ENCODE measurements at places on chromosomes 12 and 14. TPM values are rescaled to one million over a fixed set of nuclear protein-coding genes. Genes with fewer than 3 reads are reported as not detected.

- no peak overlapping the region for H3K4me3 ChIP-seq
- H3K4me1 ChIP-seq = peaks cover 16% of the 10 kb centered on the region
- H3K27ac ChIP-seq = peak overlapping the region; percentile 88
- peak; percentile 98 for DNase-seq
- no peaks in the 10 kb centered on the region for H3K27me3 ChIP-seq
Measured at GRCh38 chr12:98439981-98440581, 75.3 kb upstream of the TMPO start.

DNA sequence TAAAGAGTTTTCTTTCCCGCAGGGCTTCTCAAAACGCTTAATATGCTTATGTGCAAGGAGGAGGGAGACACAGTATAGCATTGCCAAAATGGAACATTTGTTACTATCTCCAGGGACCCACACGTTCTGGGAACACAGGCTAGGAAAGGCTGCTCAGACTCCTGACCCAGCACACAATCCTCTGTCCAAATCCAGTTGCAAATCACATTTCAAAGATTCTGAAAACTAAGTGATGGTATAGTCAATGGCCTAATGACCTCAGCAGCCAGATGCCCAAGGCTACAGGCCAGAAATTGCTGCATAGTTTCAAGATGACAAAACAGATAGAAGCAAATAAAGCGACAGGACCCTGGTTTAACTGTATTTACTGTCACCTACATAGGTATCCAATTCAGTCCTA is 97.0 kb upstream of the GRIP1 start:
- no peak overlapping the region for H3K27ac ChIP-seq
- no peak for DNase-seq
- no peak overlapping the region for H3K4me3 ChIP-seq

- H3K27ac ChIP-seq = no peak overlapping the region
- peak; percentile 14 for DNase-seq
- H3K4me3 ChIP-seq = no peak overlapping the region
- H3K36me3 ChIP-seq = peaks cover 44% of the 10 kb centered on the region
- H3K4me1 ChIP-seq = no peaks in the 10 kb centered on the region
- H3K27me3 ChIP-seq = no peaks in the 10 kb centered on the region
Measured at GRCh38 chr14:88614218-88614907, 51.5 kb downstream of the ZC3H14 start.

DNA sequence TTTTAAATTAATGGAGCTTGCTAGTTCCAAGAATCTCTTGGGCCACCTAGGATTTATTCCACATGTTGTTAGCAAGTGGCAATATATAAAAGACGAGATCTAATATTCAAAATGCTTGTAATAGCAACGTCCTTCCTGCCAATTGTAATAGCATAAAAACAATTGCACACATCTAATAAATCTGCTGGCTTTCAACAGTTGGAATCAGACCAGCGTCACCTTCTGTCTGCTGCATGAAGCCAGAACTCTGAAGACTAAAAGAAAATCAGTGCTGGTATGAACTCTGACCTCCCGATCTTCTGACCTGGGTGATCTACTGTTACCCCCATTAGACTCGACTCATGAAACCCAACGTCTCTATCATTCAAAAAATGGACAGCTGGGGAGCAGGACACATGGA is 100.6 kb downstream of the DIO2 start:
- H3K4me3 ChIP-seq = no peak overlapping the region
- H3K27ac ChIP-seq = no peak overlapping the region
- no peak for DNase-seq
- H3K36me3 ChIP-seq = no peaks in the 10 kb centered on the region

GRCh38 chr14:38339696-38340095 is 83.8 kb upstream of the CLEC14A start:
- H3K27me3 ChIP-seq = no peaks in the 10 kb centered on the region
- H3K4me3 ChIP-seq = no peak overlapping the region
- H3K36me3 ChIP-seq = no peaks in the 10 kb centered on the region
- no peak for DNase-seq
- H3K4me1 ChIP-seq = no peaks in the 10 kb centered on the region

DNA sequence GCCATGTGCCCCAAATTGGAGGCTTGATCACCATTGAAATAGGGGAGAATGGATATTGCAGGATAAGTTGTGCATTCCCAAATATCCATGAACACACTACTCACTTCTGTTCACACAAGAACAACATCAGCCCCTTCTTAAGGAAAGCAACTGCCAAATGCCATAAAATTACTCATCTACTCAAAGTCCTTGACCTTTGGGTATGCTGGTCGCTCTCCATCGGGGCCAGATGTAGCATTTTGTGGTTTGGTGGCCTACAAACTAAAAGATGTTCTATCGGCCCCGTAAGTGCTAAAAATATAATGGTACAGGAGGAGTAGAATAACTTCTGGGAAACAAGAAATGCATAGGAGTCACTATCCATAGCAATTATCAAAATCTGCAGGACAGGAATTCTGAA is 362.6 kb downstream of the AEBP2 start:
- H3K27ac ChIP-seq = no peak overlapping the region
- no peak for DNase-seq
- peaks cover 11% of the 10 kb centered on the region for H3K4me1 ChIP-seq
- peaks cover 21% of the 10 kb centered on the region for H3K27me3 ChIP-seq
- H3K4me3 ChIP-seq = no peak overlapping the region

Gene CHGA
- total RNA-seq = 12.7 TPM

Gene SMCO2
- not detected for total RNA-seq

Data from A673 (cell line).